Activated CD4-positive, CD25-positive, alpha-beta regulatory T cell (primary cell): ENCODE measurements at places on chromosomes 1 and 21.
A peak's percentile ranks its signal among the peaks of the same experiment; 100 is the strongest.

DNA sequence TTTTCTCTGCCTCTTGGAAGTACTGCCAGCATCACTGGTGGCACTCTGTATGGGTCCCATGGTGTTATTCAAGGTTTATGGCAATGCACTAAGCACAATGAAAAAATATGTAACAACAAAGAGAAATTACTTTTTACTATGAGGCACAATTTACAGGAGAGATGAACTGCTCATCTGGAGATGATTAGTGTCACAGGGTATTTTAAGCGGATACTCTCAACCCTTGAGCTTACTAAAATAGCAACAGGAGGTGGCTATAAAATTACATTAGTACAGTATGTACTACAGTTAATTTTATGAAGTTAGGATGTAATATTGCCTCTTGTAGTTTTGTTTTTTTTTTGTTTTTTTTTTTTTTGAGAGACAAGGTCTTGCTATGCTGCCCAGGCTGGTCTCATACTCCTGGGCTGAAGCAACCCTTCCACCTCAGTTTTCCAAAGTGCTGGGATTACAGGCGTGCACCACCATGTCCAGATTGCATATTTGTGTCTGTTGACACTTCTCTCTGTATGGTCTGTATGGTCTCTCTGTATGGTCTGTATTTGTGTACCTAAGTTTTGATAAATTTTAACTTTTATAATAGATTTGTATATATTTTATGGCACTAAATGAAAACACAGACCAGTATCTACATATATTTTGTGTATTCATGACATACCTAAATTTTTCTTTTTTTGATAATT is 175.6 kb upstream of the HP1BP3 start:
- no peak for DNase-seq

- DNase-seq = peak; percentile 32
Measured at GRCh38 chr1:117606649-117607430, 992 bp downstream of the TENT5C start.

DNA sequence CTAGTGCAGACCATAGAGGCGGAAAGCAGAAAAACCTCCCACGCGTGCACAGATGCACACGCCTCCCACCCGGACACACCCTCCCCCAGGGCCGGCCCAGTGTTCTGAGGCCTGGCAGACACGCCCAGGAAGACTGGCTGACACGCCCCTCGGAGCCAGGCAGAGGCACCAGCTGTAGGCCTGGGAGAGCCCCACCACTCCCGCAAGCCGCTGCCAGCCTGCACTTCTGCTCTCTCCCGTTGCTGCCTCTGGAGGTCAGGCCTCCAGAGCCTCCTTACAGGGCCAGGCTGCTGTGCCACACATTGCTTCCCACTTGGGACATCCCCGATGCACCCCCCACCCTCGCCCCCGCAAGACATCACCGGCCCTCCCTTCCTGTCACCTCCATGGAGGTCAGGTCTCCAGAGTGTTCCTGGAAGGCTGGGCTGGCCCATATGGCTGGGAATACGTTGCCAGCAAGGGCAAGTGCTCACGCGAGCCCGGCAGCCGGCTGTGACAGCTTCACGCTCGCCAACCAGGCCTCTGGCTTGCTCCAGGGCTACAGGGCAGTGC is 40.4 kb downstream of the CASZ1 start:
- DNase-seq = no peak

DNA sequence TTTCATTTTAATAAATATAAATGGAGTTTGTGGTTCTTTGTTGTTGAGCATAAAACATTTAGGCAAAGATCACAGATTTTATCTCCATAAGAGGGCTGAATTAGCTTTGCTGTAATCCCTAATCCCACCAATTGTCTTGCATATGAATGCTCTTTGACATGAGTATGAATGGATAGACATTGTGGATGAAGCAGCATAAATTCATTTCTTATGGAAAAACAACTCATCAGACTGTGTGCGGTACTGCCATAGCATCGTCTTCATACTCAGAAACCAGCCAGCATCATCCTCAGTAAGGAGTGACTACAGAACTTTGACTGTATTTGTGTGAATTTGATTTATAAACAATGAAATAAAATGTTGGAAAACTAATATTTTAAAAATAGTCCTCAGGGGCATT is 19.6 kb downstream of the SON start:
- DNase-seq = no peak

DNA sequence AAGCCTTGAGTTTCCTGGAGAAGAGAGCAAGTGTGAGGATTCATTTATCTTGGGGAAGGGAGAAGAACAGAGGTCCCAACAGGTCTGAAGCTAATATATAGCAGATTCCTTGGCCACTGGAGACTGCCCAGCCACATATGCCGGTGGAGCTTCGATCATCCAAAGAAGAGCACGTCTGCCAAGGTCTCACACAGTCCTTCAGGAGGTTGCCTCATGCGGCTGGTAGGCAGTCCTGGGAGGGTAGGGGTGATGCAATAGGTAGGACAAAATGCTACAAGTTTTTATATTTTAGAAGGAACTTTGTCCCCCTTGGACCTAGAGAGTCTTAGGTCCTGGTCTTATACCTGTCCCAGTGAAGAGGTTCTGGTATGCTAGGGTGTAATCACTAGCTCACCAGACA is 582.5 kb downstream of the DPYD start:
- DNase-seq = no peak

DNA sequence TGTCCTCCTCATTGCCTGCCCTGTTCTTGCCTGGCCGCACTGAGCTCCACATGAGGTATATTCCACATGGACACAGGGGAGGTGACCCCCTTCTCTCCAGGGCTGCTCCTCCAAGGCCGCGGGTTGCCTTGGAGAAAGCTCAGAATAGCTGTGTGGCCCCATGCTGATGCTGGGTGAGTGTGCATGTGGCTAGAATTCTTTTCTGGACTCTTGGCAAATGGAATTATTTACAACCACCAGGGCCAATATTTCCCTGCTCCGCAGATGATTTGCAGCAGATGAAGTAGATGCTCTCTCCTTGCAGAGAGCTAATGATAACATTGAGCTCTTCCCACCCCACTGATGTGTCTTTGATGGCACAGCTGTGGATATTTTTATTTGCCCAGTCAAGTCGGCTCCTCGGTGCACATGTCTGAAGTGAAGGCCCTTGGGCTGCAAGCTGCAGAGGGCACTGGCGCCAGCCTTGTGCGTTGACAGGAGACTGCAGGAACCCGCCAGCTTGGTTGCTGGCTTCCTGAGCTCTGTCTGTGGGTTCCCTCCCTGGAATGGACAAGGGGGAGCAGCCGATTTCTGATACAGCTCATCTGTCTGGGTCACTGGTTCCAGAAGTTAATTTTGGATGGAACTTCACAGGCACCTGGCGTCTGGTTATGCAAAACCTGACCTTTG is 404.7 kb upstream of the VAMP3 start:
- no peak for DNase-seq

DNA sequence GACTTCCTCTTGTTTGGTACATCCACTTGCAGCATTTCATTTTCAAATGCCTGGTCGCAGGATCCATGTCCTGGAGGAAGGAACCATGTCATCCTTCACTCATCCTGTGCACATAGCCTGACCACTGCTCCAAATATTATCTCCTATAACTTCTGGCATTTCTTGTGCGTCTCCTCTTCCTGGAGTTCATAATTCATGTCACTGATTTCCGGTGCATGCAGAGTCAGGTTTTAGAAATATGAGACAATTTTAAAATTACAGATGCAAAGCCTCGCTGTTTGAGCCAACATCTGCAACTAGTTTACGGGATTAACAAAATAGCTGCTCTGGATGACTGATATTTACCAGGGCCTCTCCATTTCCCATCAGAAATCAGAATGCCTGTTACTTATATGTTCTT is 268.1 kb downstream of the DNM3 start:
- no peak for DNase-seq

- DNase-seq = peak; percentile 20
Measured at GRCh38 chr1:8423269-8423691, 105.4 kb downstream of the SLC45A1 start.

GRCh38 chr21:36606983-36607325 is 92.0 kb upstream of the SIM2 start:
- DNase-seq = no peak

- DNase-seq = no peak
Measured at GRCh38 chr1:47436979-47437446, 831 bp upstream of the FOXD2 start.

DNA sequence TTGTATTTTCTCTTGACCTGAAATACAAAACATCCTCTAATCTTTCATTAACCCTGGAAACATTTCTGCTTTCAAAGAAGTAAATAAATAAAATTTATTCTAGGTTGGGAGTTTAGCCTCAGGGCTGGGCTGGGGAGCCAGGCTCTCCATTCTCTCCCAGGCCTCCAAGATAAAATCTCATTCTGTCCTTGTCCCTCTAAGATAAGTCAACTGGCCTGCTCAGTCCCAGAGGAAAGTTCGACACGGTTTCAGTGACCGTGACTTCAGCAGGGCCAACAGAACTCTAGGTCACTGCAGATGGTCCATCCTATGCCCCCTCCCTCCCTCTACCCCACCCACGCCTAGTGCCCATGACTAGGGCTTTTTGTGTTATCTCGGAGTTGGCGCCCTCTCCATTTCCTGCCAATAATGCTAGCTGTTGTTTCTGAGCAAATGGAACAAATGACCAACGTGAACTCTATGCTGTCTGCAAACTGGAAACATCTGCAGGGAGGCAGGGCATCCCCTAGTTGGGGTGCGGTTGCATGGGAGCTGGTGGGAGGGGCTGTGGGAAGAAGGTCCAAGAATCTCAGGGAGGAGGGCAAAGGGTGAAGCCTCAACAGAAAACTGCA is 10.1 kb upstream of the ADORA3 start:
- no peak for DNase-seq

- no peak for DNase-seq
Measured at GRCh38 chr1:77847621-77848080, 40.8 kb upstream of the NEXN start.
